ENCODE measurements at places on chromosomes 13 and 19. TPM values are rescaled to one million over a fixed set of nuclear protein-coding genes. Genes with fewer than 3 reads are reported as not detected.

Gene NCCRP1
- 299 TPM for total RNA-seq

- H3K4me3 ChIP-seq, result no peak overlapping the region
- peak overlapping the region; percentile 81 for H3K27ac ChIP-seq
- no peaks in the 10 kb centered on the region for H3K4me1 ChIP-seq
- DNase-seq, result no peak
- H3K36me3 ChIP-seq, result no peaks in the 10 kb centered on the region
- peaks cover 3% of the 10 kb centered on the region for H3K27me3 ChIP-seq
Observed at GRCh38 chr19:6576869-6577475, 14.0 kb downstream of the CD70 start.

DNA sequence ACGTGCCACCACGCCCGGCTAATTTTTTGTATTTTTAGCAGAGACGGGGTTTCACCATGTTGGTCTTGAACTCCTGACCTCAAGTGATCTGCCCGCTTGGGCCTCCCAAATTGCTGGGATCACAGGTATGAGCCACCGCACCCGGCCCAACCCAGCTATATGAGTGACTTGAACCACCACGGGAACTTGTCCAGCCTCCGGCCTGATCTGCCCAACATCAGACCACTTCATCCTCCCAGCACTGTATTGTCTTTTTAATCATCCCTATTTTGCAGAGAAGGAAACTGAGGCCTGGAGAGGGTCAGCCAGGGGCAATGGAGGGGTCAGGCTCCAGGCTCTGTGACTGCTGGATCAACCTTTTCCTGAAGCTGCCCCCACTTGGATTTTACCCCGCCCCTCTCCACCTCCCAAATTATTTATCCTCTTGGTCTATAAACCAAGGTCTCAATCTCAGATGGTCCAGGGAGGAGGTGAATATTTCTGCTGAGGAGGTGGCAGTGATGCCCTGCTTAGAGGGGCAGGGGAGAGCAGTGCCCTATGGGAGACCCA, 893 bp upstream of the PLIN3 start:
- H3K36me3 ChIP-seq, result no peaks in the 10 kb centered on the region
- DNase-seq, result no peak
- H3K27me3 ChIP-seq, result no peaks in the 10 kb centered on the region
- peak overlapping the region; percentile 88 for H3K4me3 ChIP-seq
- H3K4me1 ChIP-seq, result peaks cover 52% of the 10 kb centered on the region

Gene LHB
- not detected for total RNA-seq

Gene APOC4
- not detected for total RNA-seq

DNA sequence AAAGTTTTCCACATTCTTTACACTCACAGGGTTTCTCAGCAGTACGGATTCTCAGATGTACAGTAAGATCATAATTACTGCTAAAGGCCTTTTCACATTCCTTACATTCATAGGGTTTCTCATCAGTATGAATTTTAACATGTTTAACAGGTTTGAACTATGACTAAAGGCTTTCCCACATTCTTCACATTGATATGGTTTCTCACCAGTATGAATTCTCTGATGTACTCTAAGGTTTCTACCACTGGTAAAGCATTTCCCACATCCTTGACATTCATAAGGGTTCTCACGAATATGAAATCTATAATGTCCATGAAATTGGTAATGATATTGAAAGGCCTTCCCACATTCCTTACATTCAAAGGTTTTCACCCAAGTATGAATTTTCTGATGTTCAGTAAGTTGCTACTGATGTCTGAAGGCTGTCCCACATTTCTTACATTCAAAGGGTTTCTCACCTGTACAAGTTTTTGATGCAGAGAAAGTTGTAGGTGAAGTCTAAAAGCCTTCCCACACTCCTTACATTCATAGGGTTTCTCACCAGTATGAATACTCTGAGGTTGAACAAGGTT, 22.0 kb downstream of the ZNF780B start:
- H3K4me3 ChIP-seq, result no peak overlapping the region
- H3K36me3 ChIP-seq, result no peaks in the 10 kb centered on the region
- no peaks in the 10 kb centered on the region for H3K27me3 ChIP-seq

- peaks cover 22% of the 10 kb centered on the region for H3K4me1 ChIP-seq
- peaks cover 15% of the 10 kb centered on the region for H3K36me3 ChIP-seq
- no peak for DNase-seq
- H3K27ac ChIP-seq, result no peak overlapping the region
- no peaks in the 10 kb centered on the region for H3K27me3 ChIP-seq
- peak overlapping the region; percentile 28 for H3K4me3 ChIP-seq
Observed at GRCh38 chr13:109779074-109779473, 7.3 kb downstream of the IRS2 start.

DNA sequence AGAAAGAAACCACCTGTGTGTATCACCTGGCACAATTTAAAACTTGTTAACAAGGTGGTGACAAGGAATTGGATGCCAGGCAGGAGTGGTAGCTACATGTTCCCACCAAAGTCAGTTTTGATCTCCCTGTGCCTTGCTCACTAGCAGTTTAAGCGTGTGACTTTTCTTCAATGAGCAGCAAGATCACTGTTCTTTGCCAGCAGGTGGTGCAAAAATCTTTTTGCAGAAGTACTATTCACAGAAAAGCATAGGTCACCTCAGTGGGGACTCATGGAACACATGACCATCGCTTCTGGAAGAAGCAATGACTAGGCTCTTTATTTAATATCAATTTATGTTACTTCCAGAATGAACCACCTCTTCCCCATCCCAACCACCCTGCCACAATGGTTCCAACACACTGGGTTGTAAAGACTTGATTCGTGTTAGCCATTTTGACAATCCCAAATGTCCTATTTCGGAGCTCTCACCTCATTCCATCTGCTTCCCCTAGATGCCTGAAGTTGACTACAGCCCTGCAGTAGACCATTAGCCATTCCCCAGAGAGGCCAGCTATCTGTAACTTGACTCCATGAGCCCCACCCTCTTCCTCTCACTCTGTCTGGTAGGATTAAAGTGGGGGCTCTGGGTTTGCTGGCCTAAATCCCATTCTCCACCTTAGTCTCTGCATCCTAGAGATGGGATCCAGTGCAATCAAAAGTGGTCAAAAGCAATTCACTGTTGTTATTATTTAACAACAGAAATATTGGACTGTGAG, 59.1 kb upstream of the TNFRSF19 start:
- no peak overlapping the region for H3K4me3 ChIP-seq
- no peaks in the 10 kb centered on the region for H3K27me3 ChIP-seq
- H3K36me3 ChIP-seq, result no peaks in the 10 kb centered on the region
- peak overlapping the region; percentile 19 for H3K27ac ChIP-seq
- peaks cover 36% of the 10 kb centered on the region for H3K4me1 ChIP-seq

Gene TTC9B
- not detected for total RNA-seq

GRCh38 chr13:63449550-63449949, 2033.9 kb upstream of the PCDH20 start:
- H3K4me3 ChIP-seq, result no peak overlapping the region
- no peaks in the 10 kb centered on the region for H3K4me1 ChIP-seq
- H3K27me3 ChIP-seq, result no peaks in the 10 kb centered on the region

DNA sequence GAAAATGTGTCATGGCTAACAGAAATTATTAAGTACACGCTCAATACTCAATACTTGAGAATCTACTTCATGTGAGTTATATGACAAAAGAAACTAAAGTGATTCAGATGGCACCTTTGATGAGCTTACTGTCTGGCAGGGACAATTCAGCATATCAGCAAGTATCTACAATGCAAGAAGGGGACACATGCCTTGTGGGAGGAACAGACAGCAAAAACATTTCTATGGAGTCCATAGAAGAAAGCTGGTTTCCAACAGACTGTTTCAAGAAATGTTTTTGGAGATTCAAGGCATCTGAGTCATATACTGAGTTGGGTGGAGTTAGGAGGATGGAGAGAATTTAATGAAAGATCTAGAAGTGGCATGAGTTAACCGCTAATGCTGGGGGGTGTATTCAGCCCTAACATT, 54.7 kb downstream of the MBNL2 start:
- no peaks in the 10 kb centered on the region for H3K27me3 ChIP-seq
- no peak overlapping the region for H3K4me3 ChIP-seq
- no peaks in the 10 kb centered on the region for H3K36me3 ChIP-seq
- no peak for DNase-seq

- no peak overlapping the region for H3K27ac ChIP-seq
- no peaks in the 10 kb centered on the region for H3K4me1 ChIP-seq
- H3K27me3 ChIP-seq, result no peaks in the 10 kb centered on the region
- no peak for DNase-seq
- no peak overlapping the region for H3K4me3 ChIP-seq
- no peaks in the 10 kb centered on the region for H3K36me3 ChIP-seq
Observed at GRCh38 chr13:40809471-40809870, 20.1 kb downstream of the SLC25A15 start.

Gene KLK15
- not detected for total RNA-seq

Gene S1PR2
- total RNA-seq, result 1.7 TPM

Gene FCAR
- 0.41 TPM for total RNA-seq

Gene OR7A5
- 0.38 TPM for total RNA-seq

GRCh38 chr19:34556488-34556887, 74.9 kb downstream of the WTIP start:
- no peaks in the 10 kb centered on the region for H3K27me3 ChIP-seq
- DNase-seq, result no peak
- H3K27ac ChIP-seq, result no peak overlapping the region

- H3K27ac ChIP-seq, result peak overlapping the region; percentile 17
- H3K27me3 ChIP-seq, result no peaks in the 10 kb centered on the region
- DNase-seq, result no peak
Observed at GRCh38 chr19:36100476-36100875, 10.5 kb upstream of the OVOL3 start.

GRCh38 chr19:40273469-40274360, 11.4 kb downstream of the AKT2 start:
- no peaks in the 10 kb centered on the region for H3K36me3 ChIP-seq
- H3K27ac ChIP-seq, result no peak overlapping the region
- H3K4me1 ChIP-seq, result peaks cover 4% of the 10 kb centered on the region
- no peaks in the 10 kb centered on the region for H3K27me3 ChIP-seq
- no peak for DNase-seq

GRCh38 chr19:36136964-36137686, 2.7 kb upstream of the CAPNS1 start:
- peak overlapping the region; percentile 87 for H3K27ac ChIP-seq
- peaks cover under 1% of the 10 kb centered on the region for H3K36me3 ChIP-seq
- peak overlapping the region; percentile 40 for H3K4me3 ChIP-seq
- no peaks in the 10 kb centered on the region for H3K27me3 ChIP-seq
- DNase-seq, result no peak

DNA sequence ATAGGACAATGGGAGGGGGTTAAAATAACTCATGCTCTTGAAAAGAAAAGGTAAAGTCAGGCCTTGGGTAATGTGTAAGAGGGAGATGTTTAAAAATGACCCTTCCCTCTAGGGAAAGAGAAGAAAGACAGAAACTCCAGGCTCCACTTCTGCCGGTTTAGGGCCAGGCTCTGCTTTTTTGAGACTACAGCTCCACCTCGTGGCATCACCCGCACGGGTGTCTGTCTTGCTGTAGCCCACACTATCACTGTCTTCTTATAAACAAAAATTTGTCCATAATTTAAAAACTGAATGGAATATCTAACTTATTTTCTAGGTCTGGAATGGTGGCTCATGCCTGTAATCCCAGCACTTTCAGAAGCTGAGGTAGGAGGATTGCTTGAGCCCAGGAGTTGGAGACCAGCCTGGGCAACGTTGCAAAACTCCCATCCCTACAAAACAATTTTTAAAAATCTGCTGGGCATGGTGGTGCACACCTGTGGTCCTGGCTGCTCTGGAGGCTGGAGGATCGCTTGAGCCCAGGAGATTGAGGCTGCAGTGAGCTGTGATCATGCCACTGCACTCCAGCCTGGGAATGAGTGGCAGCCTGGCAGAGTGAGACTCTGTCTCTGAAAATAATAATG, 65.1 kb upstream of the GTF3A start:
- H3K27ac ChIP-seq, result no peak overlapping the region
- H3K27me3 ChIP-seq, result no peaks in the 10 kb centered on the region
- no peak for DNase-seq
- H3K36me3 ChIP-seq, result no peaks in the 10 kb centered on the region
- H3K4me1 ChIP-seq, result no peaks in the 10 kb centered on the region

- no peaks in the 10 kb centered on the region for H3K36me3 ChIP-seq
- no peak overlapping the region for H3K27ac ChIP-seq
- no peak for DNase-seq
- H3K4me1 ChIP-seq, result no peaks in the 10 kb centered on the region
- H3K27me3 ChIP-seq, result no peaks in the 10 kb centered on the region
- no peak overlapping the region for H3K4me3 ChIP-seq
Observed at GRCh38 chr13:106310291-106310865, 225.1 kb downstream of the EFNB2 start.

DNA sequence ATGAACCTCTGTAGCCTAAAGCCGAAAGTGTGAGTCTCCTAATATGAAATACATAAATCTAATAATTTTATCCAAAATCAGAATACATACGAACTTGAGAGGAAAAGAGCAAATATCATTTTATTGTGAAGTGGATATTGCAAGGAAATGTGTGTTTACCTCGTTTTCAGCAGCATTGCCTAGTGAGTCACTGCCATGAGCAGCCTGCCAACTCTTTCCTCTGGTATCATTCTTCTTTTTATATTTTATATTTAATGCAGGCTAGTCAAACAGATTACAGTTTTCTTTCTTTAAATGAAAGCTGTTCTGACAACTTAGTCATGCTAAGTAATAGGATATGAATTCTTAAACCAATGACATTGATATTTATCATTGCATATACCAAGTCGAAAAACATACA, 44.2 kb downstream of the EDNRB start:
- no peak overlapping the region for H3K27ac ChIP-seq
- no peaks in the 10 kb centered on the region for H3K27me3 ChIP-seq
- no peaks in the 10 kb centered on the region for H3K36me3 ChIP-seq
- no peaks in the 10 kb centered on the region for H3K4me1 ChIP-seq
- DNase-seq, result no peak
- H3K4me3 ChIP-seq, result no peak overlapping the region

DNA sequence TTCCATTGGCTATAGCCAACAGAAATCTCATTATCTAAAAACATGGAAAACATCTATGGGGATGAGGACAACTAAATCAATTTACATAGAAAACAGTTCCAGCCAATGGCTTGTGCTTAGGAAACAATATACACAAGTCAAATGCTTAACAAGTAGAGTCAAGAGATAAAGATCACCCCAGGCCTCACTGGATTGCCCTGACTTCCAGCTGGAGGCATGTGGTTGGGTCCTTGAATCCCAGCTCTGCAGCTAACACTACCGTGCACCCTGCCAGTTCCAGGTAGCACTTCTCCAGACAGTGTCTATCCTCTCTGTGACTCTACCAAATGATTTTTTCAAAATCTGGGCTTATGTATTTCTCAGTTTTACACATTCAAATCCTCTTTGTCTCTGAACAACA, 80.2 kb downstream of the DOCK9 start:
- no peak overlapping the region for H3K27ac ChIP-seq
- no peak for DNase-seq
- H3K27me3 ChIP-seq, result no peaks in the 10 kb centered on the region
- H3K36me3 ChIP-seq, result peaks cover 13% of the 10 kb centered on the region

DNA sequence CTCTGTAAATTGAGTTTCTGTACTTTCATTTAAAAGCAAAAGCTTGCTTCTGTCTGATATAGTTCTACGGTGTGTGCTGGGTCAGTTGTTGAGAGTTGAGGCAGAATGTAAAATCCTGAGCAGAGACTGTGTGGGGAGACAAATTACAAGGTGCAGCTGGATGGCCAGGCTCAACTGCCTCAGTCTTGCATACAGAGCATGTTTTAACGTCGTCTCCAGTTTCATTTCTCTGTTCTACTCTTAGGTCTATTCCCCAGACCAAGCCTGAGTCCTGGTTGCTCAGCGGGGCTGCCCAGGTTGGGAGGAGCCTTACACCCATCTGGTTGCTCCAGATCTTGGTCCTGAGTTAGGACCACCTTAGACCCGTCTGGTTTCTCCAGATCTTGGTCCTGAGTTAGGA, 54.4 kb upstream of the MEDAG start:
- no peak overlapping the region for H3K27ac ChIP-seq
- no peaks in the 10 kb centered on the region for H3K27me3 ChIP-seq
- no peak overlapping the region for H3K4me3 ChIP-seq

All from esophagus squamous epithelium (tissue), 5 donors.